Gastrocnemius medialis (tissue), 4 donors: ENCODE measurements at places on chromosomes 4 and X.

GRCh38 chr4:2545321-2546013, 9.0 kb downstream of the FAM193A start:
- DNase-seq: no peak

DNA sequence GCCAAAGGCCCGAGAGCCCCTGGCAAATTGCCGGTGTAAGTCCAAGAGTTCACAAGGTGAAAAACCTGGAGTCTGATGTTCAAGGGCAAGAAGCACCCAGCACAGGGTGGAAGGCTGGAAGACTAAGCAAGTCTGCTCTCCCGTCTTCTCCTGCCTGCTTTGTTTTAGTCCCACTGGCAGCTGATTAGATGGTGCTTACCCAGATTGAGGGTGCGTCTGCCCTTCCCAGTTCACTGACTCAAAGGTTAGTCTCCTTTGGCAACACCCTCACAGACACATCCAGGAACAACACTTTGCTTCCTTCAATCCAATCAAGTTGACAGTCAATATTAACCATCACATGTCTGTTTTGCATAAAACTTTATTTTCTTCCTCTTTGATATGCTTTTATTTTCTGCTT, 157.4 kb downstream of the HS3ST1 start:
- DNase-seq: no peak

DNA sequence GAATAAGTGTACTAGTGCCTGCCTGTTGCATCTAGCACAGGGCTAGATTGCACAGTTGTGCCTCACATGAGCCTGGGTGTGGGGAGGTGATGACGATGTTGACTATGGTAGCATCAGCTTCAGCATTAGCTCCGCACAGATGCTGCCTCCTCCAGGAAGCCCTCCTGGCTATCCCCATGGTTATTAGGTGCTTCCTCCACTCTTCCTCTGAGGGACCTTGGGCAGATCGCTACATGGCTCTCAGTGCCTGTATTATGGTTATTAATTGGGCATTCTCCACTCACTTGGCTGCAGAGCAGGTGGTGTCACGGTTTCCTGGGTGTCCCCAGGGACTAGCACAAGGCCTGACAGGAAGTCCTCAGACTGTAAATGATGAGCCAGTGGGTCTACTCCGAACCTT, 325.6 kb downstream of the ARHGAP10 start:
- DNase-seq: no peak

DNA sequence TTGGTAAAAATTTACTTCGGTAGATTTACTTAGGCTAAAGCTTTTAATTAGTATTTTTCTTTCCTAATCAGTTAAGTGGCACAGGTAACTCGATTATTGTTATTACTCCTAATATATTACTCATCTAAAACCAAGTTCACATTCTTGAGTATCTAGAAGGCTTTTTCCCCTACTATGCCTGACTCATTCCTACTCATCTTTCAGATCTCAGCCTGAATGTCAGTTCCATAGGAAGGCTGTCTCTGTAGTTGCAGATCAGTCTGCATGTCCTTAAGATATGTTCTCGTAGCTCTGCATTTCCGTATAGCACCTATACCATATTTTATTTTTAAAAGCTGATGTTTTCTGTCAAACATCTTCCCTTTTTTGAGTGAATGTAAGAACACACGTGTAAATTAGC, 5.9 kb upstream of the FAM184B start:
- DNase-seq: no peak

GRCh38 chrX:13167481-13168231, 123.2 kb upstream of the FAM9C start:
- peak; percentile 5 for DNase-seq

GRCh38 chr4:148341980-148342800, 100.0 kb downstream of the NR3C2 start:
- DNase-seq: no peak

DNA sequence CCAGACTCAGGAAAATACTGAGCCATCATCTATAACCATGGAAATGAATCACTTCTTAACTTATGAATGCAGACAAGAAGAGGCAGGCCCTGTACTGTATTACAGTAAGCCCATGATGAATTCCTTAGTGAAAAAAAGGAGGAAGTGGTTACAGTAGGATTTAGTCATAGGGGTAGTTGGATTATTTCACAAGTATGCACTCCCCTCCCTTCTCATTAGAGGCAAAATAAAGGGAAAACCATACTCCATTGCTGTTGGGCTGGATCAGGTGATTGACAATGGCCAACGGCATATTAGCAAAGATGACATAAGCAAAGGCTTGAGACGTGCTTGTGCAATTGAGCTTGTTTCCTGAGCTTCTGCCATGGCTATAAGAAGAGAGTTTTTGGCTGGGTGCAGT, 181.1 kb upstream of the PRPS2 start:
- no peak for DNase-seq

DNA sequence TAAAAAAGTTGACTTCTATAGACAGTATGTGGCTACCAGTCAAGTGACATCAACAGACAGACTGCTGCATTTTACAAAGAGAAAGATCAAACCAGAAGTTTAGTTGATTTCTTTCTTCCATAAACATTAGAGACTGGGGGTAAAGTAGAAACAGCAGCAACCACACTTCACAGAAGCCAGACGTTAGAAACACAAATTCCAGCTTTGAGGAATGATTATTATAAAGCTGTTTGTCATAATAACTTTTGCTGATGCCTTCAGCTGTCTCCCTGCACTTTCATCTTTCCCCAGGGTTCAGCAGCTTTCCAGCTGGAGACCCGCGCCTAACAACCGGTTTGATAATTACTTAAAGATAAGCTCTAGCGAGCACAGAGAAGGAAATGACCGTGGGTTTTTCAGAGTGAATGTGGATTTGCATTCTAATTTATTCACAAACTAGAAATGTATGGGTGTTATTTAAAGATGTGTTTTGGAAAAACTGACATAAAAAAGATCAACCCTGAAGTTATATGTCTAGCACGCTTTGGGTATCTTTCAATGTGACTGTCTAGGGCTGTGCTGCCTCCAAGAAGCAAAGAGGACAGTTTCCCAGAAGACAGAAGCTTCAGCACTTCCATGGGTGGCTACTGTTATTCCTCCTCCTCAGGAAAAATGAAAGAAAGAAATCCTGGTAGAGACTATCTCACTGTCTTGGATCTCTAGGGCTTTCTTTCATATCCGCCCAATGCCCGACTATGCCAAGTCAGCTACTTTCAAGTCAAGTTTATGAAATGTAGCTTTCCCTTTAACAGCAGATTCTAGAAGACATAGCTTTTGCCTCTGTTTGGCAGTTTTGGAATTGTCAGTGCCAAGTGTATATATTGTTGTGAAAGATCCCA, 15.0 kb upstream of the ENAM start:
- no peak for DNase-seq

DNA sequence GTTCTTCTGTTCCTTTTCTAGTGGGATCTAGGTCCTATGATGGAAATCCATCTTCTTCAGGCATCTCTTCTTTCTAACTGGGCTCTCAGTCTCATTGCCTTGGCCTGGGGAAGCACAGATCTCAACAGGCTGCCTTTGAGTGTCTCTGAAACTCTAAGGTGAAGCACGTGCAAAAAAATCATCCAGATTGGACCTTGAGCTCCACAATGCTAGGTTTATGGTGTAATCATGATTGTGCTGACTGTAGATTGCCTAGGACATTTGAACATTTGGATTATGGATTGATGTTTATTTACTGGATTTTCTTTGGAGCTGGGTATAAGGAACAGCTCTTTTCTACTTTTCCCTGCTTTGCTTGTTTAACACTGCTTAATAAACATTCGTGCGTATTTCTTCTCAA, 191.5 kb upstream of the NR3C2 start:
- no peak for DNase-seq

DNA sequence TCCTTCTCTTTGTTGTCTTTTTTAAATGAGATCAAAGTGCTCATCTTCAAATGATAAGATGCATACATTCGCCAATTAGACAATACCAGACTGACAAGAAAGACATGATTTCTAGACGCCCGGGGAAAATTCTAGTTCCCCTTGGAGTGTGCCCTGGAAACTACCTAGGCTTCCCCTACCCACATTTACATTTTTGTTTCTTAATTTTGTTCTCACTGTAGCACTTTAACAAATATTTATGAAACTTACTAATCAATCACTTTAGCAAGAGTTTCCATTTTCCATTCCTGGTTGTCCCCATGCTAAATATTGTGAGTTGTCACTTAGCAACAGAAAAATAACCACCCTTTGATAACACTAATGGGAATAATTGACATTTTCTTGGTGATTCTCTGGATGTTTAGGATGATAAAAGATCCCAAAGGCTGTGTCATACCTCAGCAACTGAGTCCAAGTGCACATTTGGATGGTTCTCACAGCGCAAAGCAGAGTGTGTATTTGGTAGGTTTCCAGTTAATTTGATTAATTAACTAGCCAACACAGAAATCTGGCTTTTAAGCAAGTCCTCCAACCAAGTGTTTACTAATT, 69.6 kb downstream of the FGFBP1 start:
- DNase-seq: no peak

DNA sequence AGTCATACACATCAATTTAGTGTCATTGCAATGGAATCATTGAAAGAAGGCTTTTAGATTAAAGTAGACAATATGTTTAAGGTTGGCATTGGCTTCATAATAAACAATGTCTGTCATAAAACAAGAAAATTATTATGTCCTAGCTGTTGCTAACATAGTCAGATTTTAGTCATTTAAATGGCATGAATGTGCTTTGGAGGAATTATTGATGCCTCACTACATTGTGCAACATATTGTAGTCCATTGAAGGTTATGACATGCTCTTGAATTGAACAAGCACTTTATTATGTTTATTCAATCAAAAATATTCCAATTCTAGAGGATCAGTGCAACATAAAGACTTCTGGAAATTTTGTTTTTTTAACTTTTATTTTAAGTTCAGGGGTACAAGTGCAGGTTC, 489.8 kb upstream of the AMOT start:
- no peak for DNase-seq

DNA sequence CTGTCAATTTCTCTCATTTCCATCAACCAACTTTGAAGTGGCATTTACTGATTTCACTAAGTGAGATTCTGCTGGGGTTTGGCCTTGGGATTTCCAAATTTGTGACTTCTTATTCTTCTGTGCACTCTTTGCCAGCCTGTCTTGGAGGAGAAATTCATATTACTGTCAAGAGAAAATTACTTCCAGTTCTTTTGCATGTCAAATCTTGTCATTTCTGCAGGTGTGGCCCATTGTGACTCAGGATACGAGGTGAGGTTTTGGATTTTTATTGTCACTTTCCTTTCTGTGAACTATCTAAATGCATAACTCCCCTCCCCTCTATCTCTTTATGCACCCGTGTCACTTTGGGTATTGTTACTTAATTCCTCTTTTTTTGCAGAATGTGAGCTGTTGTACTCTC, 102.6 kb upstream of the GUCY1A1 start:
- no peak for DNase-seq

DNA sequence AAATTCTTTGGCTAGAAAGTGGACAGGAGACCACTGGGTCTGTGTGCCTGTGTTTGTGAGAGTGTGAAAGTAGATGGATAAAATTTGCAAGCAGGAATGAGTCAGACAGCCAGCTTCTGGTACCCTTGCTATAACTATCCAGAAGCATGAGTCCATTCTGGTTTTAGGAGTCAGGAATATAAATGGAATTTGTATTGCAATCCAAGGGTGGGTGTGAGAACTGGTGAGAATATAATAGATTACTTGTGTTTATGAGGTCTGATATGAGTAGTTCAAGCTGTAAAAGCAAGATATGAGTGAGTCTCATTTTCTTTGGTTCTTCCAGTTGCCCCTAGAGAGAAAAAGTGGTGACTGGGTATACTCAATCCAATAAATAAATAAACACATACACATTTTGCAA, 212.7 kb upstream of the TAPT1 start:
- no peak for DNase-seq
